ENCODE measurements at places on chromosomes 4 and X. TPM values are rescaled to one million over a fixed set of nuclear protein-coding genes. Genes with fewer than 3 reads are reported as not detected.

STATH gene
- polyA plus RNA-seq: 0.57 TPM

TXK gene
- 2.0 TPM for polyA plus RNA-seq

SPATA18 gene
- 1.3 TPM for polyA plus RNA-seq

RNF128 gene
- 13.9 TPM for polyA plus RNA-seq

ETNPPL gene
- polyA plus RNA-seq: 0.62 TPM

DNA sequence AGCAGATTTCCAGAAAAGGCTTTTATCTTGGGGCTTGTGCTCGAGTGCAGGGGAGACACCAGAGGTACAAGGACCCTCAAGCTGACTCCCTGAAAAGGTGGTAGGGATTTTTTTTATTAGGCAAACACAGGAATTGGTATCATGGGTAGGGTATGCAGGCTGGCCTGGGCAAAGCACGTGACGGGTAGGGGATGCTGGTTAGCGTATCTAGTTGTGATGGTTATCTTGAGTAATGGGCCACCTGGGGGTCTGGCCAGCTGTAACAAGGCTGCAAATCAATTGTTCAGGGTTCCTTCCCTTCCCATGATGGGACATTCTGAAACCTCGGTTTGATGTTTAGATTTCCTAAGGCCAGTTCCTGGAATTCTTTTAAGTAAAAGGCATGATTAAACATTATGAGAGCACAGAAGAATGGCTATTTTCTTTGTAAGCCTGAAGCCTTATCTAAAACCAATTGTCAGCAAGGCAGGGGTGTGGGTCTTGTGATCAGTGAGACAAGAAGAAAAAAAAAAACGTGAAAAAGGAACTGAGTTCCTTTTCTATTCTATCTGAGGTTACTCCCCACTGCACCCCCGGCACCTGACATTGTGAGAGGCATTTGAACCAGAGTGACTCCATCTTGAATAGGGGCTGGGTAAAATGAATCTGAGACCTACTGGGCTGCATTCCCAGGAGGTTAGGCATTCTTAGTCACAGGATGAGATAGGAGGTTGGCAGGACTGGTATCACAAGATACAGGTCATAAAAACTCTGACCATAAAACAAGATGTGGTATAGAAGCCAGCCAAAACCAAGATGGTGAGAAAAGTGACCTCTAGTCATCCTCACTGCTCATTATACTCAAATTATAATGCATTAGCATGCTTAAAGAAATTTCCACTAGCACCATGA lies 64.2 kb upstream of the S100G start:
- no peak for DNase-seq

- DNase-seq: no peak
Observed at GRCh38 chr4:130074096-130074495, 978.1 kb downstream of the C4orf33 start.

- no peak for DNase-seq
Observed at GRCh38 chrX:53317365-53318069, 36.1 kb upstream of the IQSEC2 start.

DNA sequence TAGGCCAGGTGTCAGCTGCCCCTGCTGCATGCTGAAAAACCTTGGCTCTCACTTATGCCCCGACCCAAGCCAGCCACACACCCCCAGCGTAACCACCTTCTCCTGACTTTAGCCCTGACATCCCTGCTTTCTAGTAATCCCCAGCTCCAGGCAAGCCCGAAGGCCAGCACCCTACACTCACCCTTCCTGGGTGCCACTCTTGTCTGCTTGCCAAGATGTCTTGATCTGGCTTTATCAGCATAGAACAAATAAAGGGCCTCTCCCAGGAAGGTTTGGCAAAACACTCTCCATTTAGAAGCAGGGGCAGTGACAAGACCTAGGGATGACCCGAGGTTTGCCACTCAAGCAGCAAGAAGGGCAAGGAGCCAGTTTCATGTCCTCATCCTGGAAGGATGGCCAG lies 6.8 kb upstream of the MAP9 start:
- DNase-seq: no peak

DNA sequence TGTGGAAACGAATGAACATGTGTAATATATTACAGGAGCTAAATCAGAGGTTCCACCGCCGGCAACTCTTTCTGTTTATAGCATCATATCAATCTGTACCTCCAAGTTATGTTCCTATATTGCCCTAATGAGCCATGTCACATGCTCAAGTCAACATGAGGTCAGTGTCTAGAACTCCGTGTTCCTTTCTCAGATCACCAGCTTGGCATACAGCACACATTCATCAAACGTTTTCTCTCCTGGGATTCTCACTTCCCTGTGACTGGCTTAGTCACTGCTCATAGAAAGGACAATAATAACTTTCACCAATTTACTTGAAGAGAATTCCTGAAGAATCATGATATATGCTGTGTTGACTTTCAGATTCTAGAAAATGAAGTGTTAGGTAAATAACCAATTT lies 532.0 kb upstream of the SPANXN1 start:
- DNase-seq: no peak

DNA sequence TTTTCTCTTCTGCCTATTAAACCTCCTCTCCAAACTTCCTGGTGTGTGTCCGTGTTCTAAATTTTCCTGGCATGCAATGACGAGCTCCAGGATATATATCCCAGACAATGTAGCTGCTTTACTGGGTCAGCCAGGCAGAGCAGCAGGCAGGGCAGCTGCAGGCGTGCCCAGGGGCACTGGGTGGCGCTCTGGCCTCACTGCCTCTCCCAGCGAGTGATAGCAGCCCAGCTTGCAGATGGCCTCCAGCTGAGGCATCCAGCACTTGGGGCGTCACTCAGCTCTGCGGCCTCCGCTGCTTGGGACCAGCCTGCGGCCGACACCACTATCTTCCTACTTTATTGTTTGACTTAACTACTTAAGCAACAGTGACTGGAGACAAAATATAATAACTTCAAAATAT lies 23.0 kb upstream of the UBA6 start:
- DNase-seq: no peak

DNA sequence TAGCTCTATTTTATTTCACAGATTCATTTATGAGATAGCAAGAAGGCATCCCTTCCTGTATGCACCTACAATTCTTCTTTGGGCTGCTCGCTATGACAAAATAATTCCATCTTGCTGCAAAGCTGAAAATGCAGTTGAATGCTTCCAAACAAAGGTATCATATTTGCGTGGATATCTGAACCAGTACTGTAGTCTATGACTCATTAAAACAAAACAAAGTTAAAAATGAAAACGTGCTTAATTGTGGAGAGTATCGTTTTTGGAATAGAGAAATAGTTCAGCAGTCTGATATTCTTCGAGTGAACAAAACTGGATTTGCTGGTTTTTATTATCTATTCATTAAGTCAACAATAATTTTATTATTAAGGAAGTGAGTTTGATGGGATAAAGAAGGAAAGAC lies 6.3 kb downstream of the AFP start:
- no peak for DNase-seq

DNA sequence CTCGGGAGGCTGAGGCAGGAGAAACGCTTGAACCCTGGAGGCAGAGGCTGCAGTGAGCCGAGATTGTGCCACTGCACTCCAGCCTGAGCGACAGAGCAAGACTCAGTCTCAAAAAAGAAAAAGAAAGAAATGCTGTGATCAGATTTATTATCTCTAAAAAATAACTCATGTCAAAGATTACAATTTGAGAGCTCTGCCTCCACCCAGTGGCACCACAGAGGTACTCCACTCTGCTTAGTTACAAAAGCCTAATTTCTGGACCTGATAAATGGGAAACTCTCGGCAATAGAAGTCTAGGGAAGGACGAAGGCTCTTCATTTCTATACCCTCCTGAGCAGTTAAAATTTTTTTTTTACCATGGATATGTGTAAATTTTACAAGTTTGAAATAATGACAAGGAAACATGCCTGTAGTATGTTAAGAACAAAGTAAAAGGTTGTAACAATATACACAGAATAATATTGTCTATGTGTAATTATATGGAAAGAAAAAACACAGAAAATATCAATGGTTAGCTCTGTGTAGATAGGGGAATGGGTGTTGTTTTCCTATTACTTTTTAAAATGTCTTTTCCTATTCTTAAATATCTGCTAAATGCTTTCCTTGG lies 149.8 kb downstream of the STIM2 start:
- DNase-seq: no peak

- DNase-seq: no peak
Observed at GRCh38 chr4:74543231-74543781, 98.4 kb downstream of the AREG start.

DNA sequence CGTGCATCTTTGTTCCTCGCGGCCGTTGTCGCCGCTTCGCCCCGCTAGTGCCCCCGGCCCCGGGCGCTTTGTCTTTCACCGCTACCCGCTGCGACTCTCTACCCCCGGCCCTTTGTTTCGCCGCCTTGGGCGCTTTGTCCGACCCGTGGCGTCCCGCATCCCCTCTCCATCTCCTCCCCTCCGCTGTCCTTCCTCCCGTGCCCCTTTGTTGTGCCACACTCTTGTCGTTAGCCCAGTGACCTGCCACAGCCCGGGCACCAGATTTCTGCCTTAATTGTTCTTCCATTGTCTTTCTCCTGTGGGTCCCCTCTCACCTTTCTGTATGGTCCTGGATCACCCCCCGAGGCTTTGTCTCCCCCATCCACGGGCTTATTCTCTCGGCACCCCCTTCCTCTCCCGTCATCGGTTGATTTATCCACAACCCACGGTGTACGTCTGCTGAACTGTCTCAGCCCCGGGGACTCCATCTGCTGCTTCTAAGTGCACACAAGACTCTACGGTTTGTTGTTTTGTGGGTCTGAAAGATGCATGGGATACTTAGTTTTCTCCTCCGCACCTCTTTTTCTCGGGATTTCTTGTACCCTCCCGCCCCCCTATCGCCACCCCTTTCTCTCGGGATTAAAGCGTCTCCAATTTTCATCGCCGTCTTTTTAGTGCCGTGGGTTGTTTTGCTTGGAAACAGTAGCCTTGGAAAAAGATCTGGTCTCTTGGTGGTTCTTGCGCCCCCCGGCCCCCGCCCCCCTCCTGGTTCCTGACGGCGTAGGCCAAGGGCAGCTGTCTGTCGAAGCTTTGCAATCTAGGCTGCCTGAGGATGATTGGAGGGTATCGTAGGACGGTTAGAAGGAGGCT lies 783 bp downstream of the RBPJ start:
- no peak for DNase-seq

- no peak for DNase-seq
Observed at GRCh38 chrX:10989386-10989785, 121.7 kb upstream of the HCCS start.

- DNase-seq: no peak
Observed at GRCh38 chr4:113116414-113117357, 67.2 kb downstream of the ANK2 start.

DNA sequence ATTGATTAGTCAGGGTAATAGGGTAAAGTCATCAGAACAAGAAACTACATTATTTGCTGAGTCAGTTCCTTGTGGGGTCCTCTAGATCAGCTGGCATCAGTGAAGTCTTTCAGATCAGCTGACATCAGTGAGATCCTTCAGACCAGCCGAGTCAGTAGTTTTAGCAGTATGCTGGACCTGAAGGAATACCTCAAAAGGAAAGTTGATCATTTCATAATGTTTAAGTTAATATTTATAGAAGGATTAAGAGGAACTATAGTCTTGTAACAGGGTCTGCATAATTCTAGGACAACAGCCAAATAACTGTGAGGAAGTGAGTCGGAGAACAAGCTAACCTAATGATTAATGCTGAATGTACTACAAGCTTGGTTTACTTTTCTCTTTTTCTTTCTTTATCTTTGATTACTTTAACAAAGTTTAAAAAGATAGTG lies 958 bp upstream of the UGT2B7 start:
- DNase-seq: no peak

DNA sequence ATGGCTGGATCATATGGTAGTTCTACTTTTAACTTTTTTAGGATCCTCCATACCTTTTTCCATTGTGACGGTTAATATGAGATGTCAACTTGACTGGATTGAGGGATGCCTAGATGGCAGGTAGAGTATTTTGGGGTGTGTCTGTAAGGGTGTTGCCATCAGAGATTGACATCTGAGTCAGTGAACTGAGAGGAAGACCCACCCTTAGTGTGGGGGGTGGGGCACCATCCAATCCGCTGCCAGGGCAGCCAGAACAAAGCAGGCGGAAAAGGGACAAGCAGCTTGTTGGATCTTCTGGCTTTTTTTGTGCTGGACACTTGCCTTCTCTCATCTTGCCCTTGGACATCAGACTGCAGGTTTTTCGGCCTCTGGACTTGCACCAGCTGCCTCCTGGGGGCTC lies 168.5 kb upstream of the CXCL13 start:
- no peak for DNase-seq

DNA sequence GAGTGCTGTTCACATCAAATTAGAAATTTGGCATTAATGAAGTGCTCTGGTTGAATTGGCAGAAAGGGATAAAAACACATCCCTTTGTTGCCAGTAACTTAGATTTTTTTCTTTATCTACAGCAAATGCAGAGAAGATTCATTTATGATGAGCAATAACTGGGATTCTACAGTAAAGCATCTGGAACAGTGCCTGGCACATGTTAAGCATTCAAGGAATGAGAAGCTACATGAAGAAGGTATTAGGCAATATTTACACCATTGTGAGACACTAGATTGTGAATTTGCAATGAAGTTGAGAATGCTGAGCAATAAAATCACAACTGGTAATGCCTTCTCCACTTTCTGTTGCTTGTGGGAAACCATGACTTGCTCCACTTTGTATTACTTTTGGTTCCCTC lies 33.5 kb downstream of the PCDH19 start:
- DNase-seq: no peak

Measured in right renal cortex interstitium (tissue), 3 donors.